ENCODE measurements at places on chromosomes 6 and 20. TPM values are rescaled to one million over a fixed set of nuclear protein-coding genes. Genes with fewer than 3 reads are reported as not detected.
A peak's percentile ranks its signal among the peaks of the same experiment; 100 is the strongest.

DNA sequence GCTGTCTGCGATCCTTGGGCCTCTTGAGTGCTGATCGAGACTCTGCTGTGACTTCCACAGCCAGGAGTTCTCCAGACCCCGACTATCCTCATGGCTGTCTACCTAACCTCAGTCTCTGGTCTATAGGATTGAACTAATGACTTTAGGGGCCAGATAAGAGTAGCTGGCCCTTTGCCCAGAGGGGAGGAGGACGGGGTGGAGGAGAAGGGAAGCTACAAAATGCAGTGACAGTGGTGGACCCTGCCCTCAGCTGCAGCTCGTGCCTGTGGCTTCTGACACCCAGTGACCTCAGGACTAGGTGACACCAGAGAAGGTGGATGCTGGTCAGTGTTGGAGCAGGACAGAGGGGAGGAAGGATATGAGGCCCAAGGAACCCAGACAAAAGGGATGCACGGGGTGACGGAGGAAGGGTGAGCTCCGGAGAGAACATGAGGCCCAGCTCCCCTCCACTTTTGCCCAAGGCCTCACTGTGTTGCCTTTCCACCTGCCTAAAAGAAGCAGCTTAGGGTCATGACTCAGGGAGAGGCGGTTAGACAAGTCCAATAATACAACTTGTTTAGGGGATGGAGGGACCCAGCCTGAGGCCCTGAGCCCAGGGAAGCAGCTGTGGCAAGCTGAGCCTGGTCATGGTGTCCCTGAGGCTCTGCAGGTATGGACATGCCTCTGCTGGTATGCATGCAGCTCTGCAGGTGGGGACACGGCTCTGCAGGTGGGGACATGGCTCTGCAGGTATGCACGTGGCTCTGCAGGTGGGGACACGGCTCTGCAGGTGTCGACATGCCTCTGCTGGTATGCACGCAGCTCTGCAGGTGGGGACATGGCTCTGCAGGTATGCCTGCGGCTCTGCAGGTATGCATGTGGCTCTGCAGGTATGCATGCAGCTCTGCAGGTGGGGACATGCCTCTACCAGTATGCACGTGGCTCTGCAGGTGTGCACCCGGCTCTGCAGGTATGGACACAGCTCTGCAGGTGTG, 67.7 kb downstream of the SYNJ2 start:
- H3K4me3 ChIP-seq, result no peak overlapping the region
- no peak overlapping the region for H3K27ac ChIP-seq
- peaks cover 38% of the 10 kb centered on the region for H3K4me1 ChIP-seq
- peaks cover 16% of the 10 kb centered on the region for H3K36me3 ChIP-seq
- peak; percentile 39 for DNase-seq

MYT1 gene
- not detected for total RNA-seq

DNA sequence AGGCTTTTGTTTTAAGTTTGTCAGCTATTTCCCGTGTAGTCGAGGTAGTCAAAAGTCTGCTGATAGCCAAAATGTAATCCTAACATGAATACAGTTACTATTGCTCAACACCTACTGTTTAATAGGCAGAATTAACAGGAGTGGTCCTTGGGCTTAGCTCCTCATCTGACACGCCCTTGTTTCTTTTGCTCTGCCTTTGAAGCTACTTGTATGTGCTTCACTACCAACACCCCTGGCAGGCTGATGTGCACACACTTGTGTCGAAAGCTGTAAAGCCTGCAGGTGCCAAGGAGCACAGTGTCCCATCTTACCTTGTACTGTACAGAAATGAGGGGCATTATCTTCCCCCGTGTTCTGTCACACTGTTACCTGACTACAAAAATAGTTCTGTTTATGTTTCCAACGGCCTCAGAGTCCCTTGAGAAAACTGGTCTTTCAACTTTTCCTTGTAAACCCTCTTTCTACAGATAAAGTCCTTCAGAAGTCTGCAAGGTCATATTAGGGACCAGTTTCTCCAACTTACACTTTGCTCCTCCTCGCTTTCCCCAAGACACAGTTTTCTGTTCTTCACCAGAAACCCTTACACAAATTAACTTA, 9.3 kb downstream of the SDHAF4 start:
- H3K36me3 ChIP-seq, result no peaks in the 10 kb centered on the region
- no peak for DNase-seq
- H3K27me3 ChIP-seq, result no peaks in the 10 kb centered on the region
- H3K4me3 ChIP-seq, result no peak overlapping the region

- no peak for DNase-seq
- H3K27ac ChIP-seq, result peak overlapping the region; percentile 18
- H3K4me1 ChIP-seq, result peaks cover 9% of the 10 kb centered on the region
- no peak overlapping the region for H3K4me3 ChIP-seq
- no peaks in the 10 kb centered on the region for H3K27me3 ChIP-seq
These were observed 15.7 kb upstream of the POU5F1 start for GRCh38 chr6:31186052-31186734.

DNA sequence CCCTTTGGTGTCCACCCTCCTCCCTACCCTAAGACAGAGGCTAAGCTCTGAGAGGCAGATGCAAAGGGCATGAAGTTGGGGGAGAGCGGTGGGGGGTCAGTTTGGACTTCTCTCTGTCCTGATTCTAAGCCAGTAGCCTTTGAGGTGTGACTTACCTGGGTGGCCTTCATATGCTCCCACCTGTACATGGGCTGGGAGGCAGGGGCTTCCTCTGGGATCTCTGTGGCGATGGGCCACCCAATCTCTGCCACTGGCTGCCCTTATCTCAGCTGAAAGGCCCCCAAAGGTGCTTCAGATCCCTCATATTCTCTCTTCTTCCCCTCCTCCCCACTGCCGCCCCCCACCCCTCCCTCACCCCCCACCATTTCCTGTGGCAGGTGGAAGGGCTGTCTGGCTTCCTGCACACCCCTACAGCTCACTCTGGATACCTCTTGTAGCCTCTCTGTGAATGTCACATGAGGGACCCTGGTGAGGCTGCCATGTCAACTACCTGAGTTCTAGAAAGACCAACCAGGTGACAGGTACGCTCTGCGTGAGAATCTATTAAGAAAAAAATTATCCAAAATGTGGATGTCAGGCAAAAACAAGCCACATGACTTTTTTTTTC, 34.0 kb downstream of the PNLDC1 start:
- no peak overlapping the region for H3K27ac ChIP-seq
- peaks cover 6% of the 10 kb centered on the region for H3K4me1 ChIP-seq
- no peak for DNase-seq

DNA sequence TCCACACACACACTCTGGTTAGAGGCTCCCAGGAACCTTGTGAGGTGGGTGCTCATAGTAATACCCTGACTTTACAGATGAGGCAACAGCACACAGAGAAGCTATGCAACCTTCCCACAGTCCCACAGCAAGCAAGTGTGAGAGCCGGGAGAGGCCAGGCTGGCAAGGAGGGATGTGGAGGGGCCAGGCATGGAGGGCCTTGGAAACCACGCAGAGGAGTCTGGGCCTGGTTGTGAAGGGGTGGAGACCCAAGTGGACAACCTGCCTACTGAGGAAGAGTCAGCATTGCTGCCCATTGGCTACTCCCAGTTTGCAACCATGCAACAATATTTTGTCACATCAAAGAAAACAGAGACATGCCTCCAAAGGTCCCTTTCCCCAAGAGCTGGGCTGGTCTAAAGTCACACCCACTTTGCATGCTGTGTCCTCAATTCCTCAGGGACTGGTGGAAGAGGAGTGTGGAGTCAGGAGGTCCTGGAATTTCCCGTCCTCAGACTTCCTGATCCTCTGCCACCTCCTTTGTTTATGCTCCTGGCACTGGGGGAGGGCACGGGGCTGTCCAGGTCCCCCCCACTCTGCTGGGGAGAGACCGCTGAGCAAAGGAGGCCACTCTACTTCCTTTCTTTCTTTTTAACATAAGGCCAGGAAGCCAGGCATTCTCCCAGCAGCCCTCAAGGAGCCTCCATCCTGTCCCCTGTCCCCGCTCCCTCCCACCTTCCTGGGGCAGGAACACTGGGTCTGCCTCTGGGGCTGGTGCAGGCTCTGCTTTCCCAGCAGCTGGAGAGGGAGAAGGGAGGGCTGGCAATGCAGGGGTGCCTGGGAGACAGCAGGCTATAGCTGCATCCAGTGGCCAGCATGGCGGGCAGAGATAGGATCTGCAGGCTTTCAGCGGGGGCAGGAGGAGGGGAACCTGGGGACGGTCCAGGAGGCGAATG, 68.3 kb downstream of the NOL4L start:
- peaks cover 35% of the 10 kb centered on the region for H3K4me1 ChIP-seq
- H3K27ac ChIP-seq, result peak overlapping the region; percentile 65
- H3K36me3 ChIP-seq, result no peaks in the 10 kb centered on the region
- no peaks in the 10 kb centered on the region for H3K27me3 ChIP-seq

DNA sequence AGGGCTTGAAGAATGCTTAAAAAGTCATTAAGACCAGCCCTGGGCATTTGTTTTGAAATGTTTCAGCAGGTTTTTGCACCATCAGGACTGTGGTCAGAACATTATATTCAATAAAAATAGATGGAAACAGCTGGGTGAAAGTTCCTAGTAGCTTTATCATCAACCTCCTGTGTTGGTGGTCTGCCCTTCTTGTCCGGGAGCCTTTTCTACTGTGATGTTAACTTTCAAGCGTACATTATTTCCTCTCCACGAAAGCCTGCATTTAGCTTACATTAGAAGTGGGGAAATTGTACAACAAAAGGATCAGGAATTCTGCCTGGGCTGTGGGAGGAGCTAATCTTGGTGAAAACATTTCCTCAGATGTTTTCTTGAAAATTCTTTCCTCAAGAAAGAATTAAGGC, 71.1 kb downstream of the LAMA4 start:
- peaks cover 41% of the 10 kb centered on the region for H3K27me3 ChIP-seq
- peaks cover 9% of the 10 kb centered on the region for H3K4me1 ChIP-seq
- no peak for DNase-seq

DNA sequence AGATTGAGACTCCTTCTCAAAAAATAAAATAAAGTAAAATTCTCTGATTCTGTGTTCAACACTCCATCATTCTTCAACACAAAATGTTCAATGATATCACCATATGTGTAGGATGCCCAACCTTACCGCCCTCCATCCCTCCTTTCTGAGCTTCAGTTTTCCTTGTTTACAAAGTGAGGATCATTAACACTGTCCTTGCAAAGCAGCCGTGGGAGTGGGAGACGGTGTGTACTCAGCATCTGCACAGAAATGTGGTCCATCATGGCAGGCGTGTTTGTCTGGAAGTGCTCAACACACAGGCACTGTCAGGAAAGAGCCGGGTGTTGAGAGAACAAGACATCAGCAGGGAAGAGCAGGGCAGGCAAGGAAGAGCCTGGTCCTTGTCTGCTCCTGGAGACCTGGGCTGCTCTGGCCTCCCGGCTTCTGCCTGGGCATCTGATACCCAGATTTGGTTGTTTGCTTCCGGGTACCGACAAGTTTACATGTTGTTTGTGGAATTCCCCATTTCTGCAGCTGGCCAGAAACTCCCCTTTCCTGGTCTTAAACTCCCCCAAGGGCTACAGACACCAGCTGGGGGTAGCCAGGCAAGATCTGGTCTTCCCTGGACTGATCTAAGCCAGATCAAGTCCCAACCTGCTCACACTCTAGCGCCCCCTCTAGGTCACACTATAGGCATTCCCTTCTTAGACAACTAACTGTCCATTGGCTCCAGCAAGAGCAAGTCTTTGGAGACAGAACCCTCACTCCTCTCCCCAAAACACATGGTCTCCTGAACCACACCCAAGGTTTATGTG, 26.7 kb upstream of the TTPAL start:
- DNase-seq, result no peak
- H3K4me3 ChIP-seq, result no peak overlapping the region
- H3K27me3 ChIP-seq, result no peaks in the 10 kb centered on the region
- H3K27ac ChIP-seq, result no peak overlapping the region

GSTA2 gene
- not detected for total RNA-seq

FNDC1 gene
- total RNA-seq, result not detected

DNA sequence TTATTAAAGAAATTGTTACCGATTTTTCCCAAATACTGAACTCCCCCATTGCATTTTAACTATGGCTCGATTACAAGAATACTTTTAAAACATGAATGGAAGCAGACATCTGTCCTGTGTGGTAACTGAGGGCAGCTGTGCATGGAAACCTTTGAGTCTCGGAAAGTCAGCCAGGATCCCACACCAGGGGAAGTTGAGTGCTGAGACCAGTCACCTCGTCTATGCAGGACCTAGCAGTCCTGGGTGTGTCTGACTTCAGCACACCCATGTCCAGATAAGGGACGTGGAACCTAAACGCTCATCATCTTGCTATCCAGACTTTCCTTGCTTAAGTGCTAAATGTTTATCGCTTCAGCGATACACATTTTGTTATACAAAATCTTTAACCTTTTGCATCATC, 6.1 kb downstream of the RIN2 start:
- H3K27me3 ChIP-seq, result peaks cover 20% of the 10 kb centered on the region
- no peak for DNase-seq
- H3K4me1 ChIP-seq, result no peaks in the 10 kb centered on the region

DNA sequence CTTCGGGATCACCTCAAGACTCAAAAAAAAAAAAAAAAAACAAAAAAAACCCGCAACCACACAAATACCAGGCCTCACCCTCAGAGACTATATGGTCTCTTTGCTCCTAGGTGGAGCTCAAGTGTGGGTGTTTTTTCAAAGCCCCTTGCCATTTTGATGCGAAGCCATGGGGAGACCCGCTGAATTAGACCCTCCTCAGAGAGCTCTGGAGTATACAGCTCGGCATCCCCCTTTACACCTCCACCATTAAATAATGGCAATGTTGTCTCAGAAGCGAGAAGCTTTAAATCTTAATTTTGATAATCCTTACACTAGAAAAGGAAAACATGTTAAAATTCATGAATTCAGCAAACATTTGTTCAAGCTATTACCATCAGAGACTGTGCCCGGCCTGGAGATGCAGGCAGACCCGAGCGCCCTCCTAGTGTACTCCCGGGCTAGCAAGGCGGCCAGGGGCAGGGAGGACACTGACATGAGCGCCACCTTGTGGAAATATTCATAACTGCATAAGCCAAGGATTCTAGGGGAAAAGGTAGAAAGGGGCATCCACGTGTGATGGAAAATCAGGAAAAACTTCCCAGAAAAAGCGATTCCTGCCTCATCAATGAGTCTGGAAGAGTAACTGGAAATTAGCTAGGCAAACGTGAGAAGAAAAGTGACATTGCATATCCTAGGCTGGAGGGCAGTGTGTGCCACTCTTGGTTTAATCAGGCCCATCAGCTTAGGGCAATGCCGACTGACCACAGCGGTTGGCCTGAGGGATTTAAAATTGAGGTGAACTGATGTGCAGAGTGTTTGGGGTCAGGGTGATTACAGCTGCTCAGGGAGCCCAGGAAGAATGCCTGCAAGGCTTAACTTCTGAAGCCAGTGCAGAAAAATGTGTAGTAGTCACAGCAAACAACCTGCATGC, 72.5 kb downstream of the B3GAT2 start:
- H3K4me1 ChIP-seq, result no peaks in the 10 kb centered on the region
- no peak overlapping the region for H3K27ac ChIP-seq
- DNase-seq, result peak; percentile 77
- H3K27me3 ChIP-seq, result peaks cover 16% of the 10 kb centered on the region

DNA sequence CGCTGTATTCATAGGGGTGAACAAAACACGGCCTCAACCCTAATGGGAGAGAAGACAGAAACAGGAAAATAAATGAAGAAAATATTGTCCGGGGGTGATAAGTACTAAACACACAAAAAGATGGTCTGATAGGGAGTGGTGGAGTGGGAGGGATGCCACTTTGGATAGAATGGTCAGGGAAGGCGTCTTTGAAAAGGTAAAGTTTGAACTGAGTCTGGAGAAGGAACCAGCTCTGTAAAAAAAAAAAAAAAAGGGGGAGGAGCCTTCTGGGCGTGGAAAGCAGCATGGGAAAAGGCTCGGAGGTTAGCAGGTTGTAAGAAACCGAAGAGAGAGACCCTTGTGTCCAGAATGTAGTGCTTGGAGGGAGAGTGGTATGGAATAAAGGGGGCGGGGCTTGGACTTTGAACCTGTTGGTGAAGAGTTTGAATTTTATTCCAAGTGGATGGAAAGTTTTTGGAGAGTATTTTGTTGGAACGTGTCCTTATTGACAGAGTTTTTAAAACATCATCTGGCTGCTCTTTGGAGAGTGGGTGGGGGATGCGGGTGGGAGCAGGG, 1.8 kb downstream of the CHMP4B start:
- H3K27me3 ChIP-seq, result no peaks in the 10 kb centered on the region
- H3K4me3 ChIP-seq, result peak overlapping the region; percentile 90
- peak overlapping the region; percentile 99 for H3K27ac ChIP-seq
- peaks cover 46% of the 10 kb centered on the region for H3K4me1 ChIP-seq
- peaks cover 15% of the 10 kb centered on the region for H3K36me3 ChIP-seq

All from natural killer cell treated with Interleukin-12 subunit alpha and Interleukin-12 subunit beta and Interleukin-15 and Interleukin-18, amount 100 ng/mL, for 72 hours (primary cell).